ENCODE measurements at places on chromosomes 12 and 14. TPM values are rescaled to one million over a fixed set of nuclear protein-coding genes. Genes with fewer than 3 reads are reported as not detected.

SIRT4 gene
- total RNA-seq, result 0.64 TPM

CCDC196 gene
- not detected for total RNA-seq

RNASE9 gene
- not detected for total RNA-seq

POTEG gene
- total RNA-seq, result 0.06 TPM

DIO3 gene
- not detected for total RNA-seq

IFI27L1 gene
- 20.9 TPM for total RNA-seq

CABP1 gene
- total RNA-seq, result 0.21 TPM

All from A549 treated with GW870086 at 1 μM for 4 hours (cell line).